Thoracic aorta (tissue), 2 donors: ENCODE measurements at places on chromosomes 12 and 14.

GRCh38 chr12:49744363-49744885 is 3.1 kb downstream of the TMBIM6 start:
- no peak overlapping the region for H3K4me3 ChIP-seq
- no peak for DNase-seq
- H3K4me1 ChIP-seq = peaks cover 68% of the 10 kb centered on the region
- H3K36me3 ChIP-seq = no peaks in the 10 kb centered on the region
- no peaks in the 10 kb centered on the region for H3K27me3 ChIP-seq

DNA sequence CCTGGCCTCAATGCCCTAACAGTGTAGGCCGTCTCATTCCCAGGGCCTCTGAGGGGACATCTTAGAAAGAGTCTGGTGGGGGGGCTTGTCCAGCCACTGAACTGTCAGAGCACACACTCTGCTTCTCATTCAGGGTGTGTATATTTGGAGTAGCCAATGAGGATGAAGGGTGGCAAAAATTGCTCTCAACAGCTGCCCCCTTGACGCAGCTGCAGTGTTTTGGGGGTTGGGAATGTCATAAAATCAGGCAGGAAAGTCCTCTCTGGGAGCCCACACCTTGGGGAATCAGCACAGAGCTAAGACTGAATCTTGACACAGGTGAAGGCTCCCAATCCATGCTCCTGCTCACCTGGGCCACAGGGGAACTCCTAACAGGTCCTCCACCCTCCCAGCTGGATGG is 1.5 kb downstream of the RASAL1 start:
- no peak overlapping the region for H3K4me3 ChIP-seq
- no peaks in the 10 kb centered on the region for H3K4me1 ChIP-seq
- no peaks in the 10 kb centered on the region for H3K27me3 ChIP-seq
- H3K36me3 ChIP-seq = no peaks in the 10 kb centered on the region

GRCh38 chr12:1583421-1584078 is 10.8 kb downstream of the FBXL14 start:
- H3K4me3 ChIP-seq = peak overlapping the region; percentile 53
- no peaks in the 10 kb centered on the region for H3K36me3 ChIP-seq
- H3K27me3 ChIP-seq = no peaks in the 10 kb centered on the region
- H3K4me1 ChIP-seq = peaks cover 2% of the 10 kb centered on the region
- no peak overlapping the region for H3K27ac ChIP-seq

GRCh38 chr12:75634244-75635222 is 123.1 kb upstream of the KRR1 start:
- H3K27me3 ChIP-seq = no peaks in the 10 kb centered on the region
- H3K36me3 ChIP-seq = no peaks in the 10 kb centered on the region
- no peak for DNase-seq
- H3K27ac ChIP-seq = no peak overlapping the region
- H3K4me3 ChIP-seq = no peak overlapping the region
- no peaks in the 10 kb centered on the region for H3K4me1 ChIP-seq
